ENCODE measurements at places on chromosomes 16 and 17.
A peak's percentile ranks its signal among the peaks of the same experiment; 100 is the strongest.

- DNase-seq, result no peak
These were observed 488.9 kb downstream of the SHISA9 start for GRCh38 chr16:13390093-13390985.

- peak; percentile 13 for DNase-seq
These were observed 60.0 kb upstream of the CDC42EP4 start for GRCh38 chr17:73371836-73372235.

GRCh38 chr16:30896261-30896888 is at the start of gene CTF1:
CTF1 (plus strand) TSS chr16:30896614; CDS start chr16:30896644, 30 bp downstream.
- no peak for DNase-seq

GRCh38 chr17:79777120-79777893 is 641 bp upstream of the CBX2 start:
- DNase-seq, result no peak

GRCh38 chr16:30413112-30413806 is 5.9 kb downstream of the ZNF771 start:
- no peak for DNase-seq

- DNase-seq, result no peak
These were observed 22.5 kb upstream of the TMEM132E start for GRCh38 chr17:34556931-34557330.

- DNase-seq, result peak; percentile 90
These were observed 19.1 kb upstream of the TEX2 start for GRCh38 chr17:64281962-64282752.

GRCh38 chr16:1327619-1327947 is 5.9 kb upstream of the BAIAP3 start:
- DNase-seq, result no peak

DNA sequence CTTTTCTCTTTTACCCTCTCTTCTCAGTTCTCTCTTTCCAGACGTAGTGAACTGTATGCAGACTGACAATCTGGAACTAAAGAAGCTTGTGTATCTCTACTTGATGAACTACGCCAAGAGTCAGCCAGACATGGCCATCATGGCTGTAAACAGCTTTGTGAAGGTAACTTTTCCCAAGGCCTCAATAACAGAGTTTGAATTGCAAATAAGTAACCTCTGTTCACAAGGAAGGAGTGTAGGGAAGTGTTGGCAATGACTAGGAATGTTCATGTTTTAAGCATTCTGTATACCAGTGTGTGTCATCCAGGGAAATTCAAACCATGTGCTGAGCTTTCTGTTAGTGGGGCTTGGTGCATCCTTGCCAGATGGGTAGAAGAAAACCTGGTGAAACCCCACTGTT is 18.6 kb downstream of the AP2B1 start:
- no peak for DNase-seq

DNA sequence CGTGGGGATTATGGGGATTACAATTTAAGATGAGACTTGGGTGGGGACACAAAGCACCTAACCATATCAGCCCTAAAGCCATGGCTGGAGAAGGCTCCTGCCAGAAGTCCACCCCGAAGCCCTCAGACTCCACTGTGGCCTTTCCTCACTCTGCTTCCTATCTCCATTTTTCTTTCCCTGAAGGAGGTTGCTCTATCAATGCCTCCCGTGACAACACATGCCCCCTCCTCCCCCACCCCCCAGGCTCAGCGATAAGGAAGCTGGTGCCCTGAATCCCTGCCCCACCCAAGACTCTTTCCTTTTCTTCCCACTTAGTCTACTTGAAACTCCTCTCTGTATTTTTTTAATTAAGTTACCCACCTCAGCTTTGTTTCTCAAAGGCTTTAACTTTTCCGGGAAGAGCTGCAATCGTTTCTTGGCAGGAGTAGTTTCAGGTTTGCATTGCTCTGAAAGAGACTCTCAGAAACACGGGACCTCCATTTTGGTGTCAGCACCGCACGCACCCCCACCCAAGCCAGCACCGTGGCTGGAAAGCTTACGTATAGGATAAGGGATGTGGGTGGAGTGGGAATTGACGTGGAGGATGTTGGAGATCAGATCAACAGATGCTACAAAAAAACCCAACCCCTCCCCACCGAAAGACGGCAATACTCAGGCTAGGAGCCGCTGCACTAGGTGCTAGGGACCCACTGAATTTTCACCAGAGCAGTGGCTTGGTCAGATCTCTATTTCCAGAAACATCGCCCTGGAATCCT is 15.2 kb upstream of the CA4 start:
- DNase-seq, result peak; percentile 39

GRCh38 chr17:40153603-40154236 is 13.4 kb downstream of the CASC3 start:
- DNase-seq, result no peak

DNA sequence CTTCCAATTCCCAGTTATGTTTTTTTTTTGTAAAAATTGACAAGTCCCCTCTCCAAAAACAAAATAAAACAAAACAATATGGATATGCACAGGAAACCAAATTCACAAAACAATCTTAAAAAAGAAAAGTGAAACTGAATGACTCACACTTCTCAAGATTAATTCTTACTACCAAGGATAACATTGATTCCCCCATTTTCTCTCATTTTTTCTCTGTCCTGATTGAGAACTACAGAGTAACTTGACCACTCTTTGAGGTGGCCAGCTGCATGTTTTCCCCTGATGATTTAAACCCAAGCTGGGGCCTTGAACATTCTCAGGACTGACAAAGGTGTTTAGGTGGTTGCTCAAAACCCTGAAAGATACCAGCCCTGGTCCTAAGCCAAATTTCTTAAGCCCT is 149.0 kb downstream of the AHSP start:
- DNase-seq, result no peak

DNA sequence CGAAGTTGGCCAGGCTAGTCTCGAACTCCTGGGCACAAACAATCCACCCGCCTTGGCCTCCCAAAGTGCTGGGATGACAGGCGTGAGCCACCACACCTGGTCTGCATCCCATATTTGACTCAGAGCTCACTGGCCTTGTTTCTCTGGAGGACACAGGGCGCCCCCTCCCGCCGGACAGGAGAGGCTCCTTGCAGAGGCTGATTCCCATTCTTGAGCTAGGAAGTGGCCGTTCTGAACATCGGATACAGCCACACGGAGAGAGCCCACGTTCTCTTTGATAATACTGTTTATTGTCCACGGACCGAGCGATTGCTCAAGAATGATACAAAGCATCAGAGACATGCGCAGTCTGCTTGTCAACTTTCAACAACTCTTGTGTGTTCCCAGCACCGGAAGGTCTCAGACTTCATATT is 12.1 kb upstream of the USP36 start:
- no peak for DNase-seq

- no peak for DNase-seq
These were observed 32.0 kb downstream of the SLC6A2 start for GRCh38 chr16:55687802-55688201.

DNA sequence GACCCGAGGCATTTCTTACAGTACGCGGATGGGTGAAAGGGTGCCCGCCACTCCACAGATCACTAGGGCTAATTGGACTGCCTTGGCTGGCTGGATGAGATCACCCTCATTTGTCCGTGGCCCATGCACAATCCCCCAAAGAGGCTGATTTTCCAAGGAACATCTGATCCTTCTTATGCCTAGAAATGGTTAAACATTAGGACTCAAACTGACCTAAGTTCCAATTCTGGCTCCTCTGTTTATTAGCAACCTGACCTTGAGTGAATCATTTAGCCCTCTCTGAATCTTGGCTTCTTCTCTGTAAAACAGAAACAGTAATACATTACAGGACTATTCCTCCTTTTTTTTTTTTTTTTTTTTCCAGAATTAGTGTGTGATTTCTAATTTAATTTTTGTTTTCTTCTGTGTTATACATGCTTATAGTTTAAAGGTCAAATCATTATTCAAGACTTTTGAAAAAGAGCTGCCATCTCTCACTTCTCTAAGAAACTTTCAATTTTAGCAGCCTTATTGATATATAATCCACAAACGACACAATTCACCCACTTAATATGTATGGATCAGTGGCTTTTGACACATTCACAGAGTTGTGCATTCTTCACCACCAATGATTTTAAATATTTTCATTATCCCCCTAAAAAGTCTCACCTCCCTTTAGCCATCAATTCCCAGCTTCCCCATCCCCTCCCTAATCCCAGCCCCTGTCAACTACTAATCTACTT is 45.4 kb upstream of the TMEM132E start:
- no peak for DNase-seq

DNA sequence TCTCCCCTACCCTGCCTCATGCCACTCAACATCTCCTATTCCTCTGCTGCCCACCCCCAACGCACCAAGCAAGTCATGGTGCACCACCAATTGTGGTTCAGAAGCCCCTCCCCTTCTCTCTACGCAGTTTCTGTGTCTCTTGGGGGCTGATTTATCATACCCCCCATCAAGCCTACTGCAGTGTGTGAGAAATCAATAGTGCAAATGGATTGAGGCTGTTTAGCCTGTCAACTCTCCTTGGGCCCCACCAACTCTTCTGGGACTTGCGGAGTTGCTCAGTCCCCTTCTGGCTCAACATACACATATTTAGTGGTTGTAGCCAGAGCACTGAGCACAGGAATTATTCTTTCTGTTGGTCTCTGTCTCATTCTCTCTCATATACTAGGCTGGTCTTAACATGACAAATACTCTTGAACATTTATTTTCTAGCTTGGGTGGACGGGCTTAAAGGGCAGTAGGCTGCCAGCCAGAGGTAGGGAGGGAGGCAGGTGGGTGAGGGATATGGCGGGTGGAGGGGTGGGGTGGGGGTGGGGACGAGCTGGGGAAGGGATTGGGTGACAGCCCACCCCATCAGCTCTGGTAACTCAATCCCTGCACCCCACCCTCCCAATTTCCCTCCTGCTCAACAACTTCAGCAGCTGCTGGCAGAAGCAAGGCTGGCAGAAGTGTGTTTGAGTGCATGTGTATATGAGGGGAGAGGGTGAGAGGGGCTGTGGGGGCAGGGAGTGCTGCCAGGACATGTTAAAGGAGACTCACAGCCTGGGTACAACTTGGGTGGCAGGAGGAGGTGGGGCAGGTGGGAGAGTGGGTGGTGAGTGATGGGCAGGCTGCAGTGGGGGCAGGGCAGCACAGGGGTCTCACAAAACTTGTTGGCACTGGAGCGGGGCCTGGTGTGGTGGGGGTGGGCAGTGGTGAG is 4.9 kb downstream of the RARA start:
- no peak for DNase-seq

Measured in hematopoietic multipotent progenitor cell (in vitro differentiated cells).